ENCODE measurements at places on chromosomes 3 and 15. TPM values are rescaled to one million over a fixed set of nuclear protein-coding genes. Genes with fewer than 3 reads are reported as not detected.

CHRNA5 gene
- total RNA-seq = 12.0 TPM

TMCO5A gene
- not detected for total RNA-seq

SNTN gene
- total RNA-seq = not detected

- DNase-seq = no peak
Measured at GRCh38 chr3:100042166-100042981, 71.9 kb downstream of the FILIP1L start.

DNA sequence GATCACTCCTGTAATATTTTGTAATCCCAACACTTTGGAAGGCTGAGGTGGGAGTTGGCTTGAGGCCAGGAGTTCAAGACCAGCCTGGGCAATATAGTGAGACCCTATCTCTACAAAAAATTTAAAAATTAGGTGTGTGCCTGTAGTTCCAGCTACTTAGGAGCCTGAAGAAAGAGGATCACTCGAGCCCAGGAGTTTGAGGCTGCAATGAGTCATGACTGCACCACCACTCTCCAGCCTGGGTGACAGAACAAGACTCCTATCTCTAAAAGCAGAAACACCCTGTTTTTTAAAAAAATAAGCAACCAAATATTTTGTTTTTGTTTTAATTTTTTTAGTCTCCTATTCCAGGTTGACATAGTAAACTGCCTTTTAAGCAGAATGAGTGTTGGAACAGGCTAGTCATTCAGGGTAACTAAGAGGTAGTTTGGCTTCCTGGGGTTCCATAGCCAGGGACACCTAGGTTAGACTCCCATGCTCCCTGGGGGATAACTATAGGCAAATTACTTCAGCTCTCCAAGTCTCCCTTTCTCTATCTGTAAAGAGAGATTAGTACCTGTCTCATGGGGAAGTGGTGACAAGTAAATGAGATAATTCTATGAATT is 114.6 kb upstream of the C15orf61 start:
- DNase-seq = no peak
